ENCODE measurements at places on chromosomes 3 and 15.

DNA sequence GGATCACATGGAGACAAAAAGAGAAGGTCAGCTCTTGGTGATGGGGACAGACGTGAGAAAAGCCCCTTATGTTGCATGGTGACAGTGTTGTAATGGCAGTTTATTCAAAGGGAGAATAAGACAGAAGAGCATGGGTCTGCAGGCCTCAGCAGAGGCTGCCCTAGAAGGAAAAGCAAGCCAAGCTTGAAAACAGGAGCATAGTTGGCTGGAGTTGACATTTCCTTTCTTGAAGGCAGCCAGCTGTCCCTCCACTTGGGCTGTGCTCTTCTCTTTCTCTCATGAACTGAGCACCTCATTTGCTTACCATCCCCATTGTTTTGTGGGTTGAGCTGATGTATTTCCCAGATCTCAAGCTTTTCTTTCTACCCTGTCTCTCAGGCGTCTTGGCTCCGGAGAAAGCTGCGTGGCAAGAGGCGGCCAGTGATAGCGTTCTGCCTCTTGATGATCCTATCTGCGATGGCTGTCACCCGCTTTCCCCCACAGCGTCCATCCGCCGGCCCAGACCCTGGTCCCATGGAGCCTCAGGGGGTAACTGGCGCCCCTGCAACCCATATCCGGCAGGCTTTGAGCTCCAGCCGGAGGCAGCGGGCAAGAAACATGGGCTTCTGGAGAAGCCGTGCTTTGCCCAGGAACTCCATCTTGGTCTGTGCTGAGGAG is 52.9 kb downstream of the GASK1A start:
- DNase-seq: no peak

DNA sequence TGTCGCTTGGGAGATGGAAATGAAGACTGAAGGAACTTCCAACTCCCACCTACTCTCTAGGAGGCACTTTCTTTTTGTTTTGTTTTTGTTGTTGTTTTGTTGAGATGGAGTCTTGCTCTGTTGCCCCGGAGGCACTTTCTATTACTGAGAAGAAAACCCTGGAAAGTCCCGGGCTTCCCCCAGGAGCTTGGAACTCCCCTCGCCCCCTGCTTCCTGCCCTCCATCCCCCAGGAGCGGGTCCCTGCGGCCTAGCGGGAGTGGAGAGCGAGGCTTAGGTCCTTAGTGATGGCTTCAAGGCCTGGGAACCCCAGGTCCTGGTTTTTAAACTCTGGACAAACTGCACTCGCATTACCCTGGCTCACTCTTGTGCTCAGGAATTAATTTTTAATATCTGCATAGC is 195.7 kb downstream of the OCA2 start:
- no peak for DNase-seq

DNA sequence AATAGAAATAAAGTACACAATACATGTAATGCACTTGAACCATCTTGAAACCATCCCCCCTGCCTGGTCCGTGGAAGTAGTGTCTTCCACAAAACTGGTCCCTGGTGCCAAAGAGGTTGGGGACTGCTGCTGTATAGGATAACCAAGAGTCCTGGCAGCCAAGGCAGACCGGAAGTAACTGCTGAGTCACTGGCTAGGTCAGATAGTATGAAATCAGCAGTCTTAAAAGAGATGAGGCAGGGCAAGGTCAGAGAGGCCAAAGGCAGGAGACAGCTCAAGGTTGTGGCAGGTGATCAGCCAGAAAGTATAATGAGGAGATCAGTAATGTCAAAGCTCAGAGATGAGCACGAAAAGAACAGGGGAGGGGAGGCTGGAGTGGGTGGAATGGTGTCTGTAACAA is 60.2 kb downstream of the MAP3K13 start:
- no peak for DNase-seq

DNA sequence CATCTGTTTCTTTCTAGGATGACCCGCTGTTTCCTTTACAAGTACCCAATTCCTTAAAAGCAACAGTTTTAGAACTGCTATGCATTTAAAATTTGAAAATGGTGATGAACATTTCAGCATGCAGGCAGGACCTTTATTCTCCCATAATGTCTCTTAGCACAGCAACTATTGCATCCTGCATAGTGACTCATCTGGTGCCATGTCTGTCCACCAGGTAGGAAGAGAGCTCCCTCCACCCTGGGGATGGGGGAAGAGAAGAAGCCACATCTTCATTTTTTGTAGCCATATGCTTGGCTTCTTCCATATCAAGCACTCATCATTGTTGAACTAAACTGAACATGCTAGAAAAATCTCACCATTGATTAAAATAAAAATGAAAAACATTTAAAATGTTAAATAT is 9.9 kb downstream of the GPR15 start:
- no peak for DNase-seq

- DNase-seq: no peak
These were observed 16.5 kb upstream of the CLDN1 start for GRCh38 chr3:190338717-190339116.

- no peak for DNase-seq
These were observed 114.2 kb downstream of the KLF13 start for GRCh38 chr15:31440754-31441311.

GRCh38 chr3:110810356-110810755 is 261.3 kb upstream of the NECTIN3 start:
- DNase-seq: no peak

GRCh38 chr3:115986555-115987207 is 363.4 kb downstream of the GAP43 start:
- DNase-seq: no peak

- DNase-seq: no peak
These were observed 8.8 kb upstream of the BCHE start for GRCh38 chr3:165846056-165846455.

- no peak for DNase-seq
These were observed 84.4 kb downstream of the THSD4 start for GRCh38 chr15:71199384-71200351.

GRCh38 chr3:136621628-136622027 is 130.6 kb downstream of the STAG1 start:
- no peak for DNase-seq

DNA sequence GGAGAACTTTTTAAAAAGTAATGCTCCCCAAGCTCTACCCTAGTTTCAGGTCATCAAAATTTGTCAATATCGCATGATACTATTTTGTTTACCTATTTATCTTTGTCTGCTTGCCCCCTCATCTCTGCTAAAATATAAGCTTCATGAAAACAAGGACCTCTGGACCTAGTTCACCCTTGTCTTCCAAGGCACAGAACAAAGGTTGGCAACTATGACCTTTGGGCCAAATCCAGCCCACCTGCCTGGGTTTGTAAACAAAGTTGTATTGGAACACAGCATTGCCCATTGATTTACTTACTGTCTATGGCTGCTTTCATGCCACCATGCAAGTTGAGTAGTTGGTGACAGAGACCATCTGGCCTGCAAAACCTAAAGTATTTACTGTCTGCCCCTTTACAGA is 462.2 kb upstream of the SUCLG2 start:
- no peak for DNase-seq

Measured in posterior cingulate gyrus (tissue), 11 donors.